ENCODE measurements at places on chromosomes 3 and 15. TPM values are rescaled to one million over a fixed set of nuclear protein-coding genes. Genes with fewer than 3 reads are reported as not detected.

The RASSF1 gene
- 20.4 TPM for total RNA-seq

The SEMA3F gene
- total RNA-seq: 0.74 TPM

The SMCO1 gene
- total RNA-seq: not detected

The INTS14 gene
- total RNA-seq: 31.7 TPM

The GOLGA6B gene
- not detected for total RNA-seq

The KY gene
- total RNA-seq: 1.6 TPM
